Fibroblast of the aortic adventitia (primary cell): ENCODE measurements at places on chromosomes 7 and 10.

GRCh38 chr7:42440951-42441350, 203.9 kb upstream of the GLI3 start:
- DNase-seq = no peak

DNA sequence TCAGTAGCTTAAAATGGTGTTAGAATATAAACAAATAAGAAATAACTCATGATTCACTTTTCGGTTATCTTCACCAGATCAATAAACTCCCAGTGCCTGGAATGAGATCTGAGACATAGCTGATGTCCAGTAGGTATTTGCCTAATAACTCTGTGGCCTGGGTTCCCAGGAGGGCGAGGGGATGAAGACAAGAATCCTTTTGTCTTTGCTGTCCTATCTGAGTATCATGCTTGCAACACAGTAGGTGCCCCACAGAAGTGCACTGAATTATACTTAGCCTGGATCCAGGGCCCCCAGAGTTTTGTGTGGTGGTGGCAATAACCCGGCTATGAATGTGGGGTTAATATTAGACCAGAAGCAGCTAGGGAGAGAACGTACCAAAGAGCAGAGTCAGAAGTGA, 350.1 kb upstream of the AOAH start:
- no peak for DNase-seq

DNA sequence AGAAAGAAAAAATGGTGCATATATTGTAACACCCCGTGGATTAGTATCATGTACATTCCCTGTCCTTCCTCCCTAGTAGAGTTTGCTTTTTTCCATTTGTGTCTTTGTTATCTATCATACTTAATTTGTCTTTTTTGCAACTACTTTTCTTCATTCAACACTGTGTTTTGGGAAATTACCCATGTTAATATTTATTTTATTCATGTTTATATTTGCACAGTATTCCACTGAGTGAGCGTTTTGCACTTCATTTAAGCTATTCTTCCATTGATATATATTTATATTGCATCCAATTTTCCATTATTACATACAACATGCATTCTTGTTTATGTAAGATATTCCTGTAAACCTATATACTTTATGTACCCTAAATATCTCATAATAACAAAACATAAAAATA, 57.6 kb upstream of the FAM171A1 start:
- no peak for DNase-seq

- no peak for DNase-seq
Observed at GRCh38 chr7:39720586-39720985, 97.2 kb downstream of the RALA start.

GRCh38 chr7:53661645-53662217, 626.3 kb downstream of the POM121L12 start:
- no peak for DNase-seq

DNA sequence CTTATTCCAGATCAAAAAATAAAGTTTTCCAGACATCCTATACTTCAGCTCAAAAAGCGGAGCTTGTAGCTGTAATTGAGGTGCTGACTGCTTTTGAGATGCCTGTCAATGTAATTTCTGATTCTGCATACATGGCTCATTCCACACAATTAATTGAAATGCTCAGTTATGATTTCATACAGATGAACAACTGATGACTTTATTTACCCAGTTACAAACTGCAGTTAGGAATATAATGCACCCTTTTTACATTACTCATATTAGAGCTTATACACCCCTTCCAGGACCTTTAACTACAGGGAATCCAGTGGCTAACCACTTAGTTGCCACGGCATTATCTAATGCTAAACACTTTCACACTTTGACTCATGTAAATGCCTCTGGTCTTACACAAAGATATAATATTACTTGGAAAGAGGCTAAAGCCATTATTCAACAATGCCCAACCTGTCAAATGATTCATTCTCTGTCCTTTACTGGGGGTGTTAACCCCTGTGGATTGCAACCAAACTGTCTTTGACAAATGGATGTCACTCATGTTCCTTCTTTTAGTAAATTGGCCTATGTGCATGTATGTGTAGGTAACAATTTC, 147.3 kb downstream of the ZNF33B start:
- DNase-seq = no peak

DNA sequence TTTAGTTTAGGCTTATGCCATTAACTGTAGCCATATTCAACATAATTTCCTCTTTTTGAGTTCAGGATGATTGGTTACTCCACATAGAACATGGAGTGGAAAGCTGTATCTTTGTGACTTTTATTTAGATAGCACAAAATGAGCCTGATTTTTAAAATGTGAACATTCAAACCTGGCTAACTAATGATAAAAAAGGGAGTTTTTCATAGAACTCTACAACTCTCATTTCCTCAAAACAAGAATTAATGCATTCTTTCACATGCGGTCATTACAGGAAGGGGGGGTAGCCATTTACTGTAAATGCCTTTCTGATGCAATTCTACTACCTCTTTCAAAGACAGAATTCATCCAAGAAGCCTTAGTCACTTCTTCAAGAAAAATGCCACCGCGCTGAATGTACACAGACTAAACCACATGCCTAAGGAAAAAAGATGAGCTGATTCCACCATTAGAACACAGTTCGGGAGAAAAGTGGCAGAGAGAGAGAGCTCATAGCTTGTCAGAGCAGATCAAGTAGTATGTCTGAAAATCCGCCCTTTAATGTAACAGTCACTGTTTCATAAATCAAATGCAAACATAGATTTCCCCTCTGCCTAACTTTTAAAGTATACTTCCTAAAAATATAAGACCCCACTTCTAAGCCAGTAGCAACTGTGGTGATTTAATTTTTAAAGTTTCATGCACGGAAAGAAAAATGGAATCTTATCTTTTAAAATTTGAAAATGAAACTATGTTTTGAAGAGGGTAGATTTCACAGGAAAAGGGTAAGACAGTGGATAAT, 226.4 kb upstream of the KLF14 start:
- peak; percentile 99 for DNase-seq

DNA sequence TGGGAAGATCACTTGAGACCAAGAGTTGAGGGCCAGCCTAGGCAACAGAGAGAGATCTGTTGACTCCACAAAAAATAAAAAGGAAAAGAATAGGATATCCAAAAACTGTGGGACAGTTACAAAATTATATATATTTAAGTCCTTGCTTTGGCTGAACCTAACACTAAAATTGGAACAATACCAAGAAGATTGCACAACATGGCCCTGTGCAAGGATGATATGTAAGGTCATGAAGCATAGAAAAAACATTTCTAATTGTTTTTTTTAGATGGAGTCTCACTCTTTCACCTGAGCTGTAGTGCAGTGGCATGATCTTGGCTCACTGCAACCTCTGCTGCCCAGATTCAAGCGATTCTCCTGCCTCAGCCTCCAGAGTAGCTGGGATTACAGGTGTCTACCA, 139.0 kb downstream of the TPST1 start:
- DNase-seq = peak; percentile 83

DNA sequence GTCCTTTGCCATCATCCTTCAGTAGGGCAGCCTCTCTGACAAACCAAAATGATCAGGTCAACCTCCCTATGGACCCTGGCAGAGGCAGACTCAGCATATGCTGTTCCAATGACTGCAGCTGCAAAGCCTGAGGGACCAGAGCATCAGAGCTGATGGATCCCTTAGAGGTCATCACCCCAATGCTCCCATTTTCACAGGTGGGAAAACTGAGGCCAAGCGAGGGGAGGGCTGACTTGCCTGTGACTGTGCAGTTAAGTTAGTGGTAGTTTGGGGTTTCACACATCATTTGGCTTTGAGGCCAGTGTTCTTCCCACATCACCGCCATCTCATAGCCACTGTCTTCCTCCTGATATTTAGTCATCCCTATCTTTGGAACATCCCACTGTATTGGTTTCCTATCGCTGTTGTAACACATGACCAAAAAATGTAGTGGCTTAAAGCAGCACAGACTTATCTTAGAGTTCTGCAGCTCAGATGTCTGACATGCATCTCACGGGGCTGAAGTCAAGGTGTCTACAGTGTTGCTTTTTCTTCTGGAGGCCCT, 69.3 kb upstream of the PDZD8 start:
- no peak for DNase-seq

DNA sequence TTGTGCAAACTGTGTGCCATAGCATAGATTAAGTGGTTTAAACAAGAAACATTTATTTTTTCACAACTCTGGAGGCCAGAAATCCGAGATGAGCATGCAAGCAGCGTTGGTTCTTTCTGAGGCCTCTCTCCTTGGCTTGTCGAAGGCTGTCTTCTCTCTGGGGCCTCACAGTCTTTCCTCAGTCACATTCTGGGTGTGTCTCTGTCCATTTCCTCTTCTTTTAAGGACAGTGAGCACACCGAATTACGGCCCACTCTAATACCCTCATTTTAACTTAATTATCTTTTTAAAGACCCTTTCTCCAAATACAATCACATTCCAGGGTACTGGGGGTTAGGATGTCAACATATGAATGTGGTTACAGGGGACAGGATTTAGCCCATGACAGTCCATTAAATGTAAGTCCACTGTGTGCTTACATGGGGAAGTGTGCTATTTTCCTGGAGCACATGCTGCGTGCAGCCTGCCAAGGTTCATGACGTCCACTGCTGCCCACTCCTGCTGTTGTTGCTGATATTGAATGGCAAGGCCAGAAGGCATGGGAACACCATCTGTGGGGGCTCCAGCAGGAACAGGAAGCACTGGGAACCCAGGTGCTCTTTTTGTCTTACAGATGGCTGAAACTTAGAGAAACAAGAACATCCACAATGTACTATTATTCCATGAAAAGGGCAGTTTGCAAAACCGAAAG, 365.5 kb downstream of the GALNT17 start:
- DNase-seq = no peak

DNA sequence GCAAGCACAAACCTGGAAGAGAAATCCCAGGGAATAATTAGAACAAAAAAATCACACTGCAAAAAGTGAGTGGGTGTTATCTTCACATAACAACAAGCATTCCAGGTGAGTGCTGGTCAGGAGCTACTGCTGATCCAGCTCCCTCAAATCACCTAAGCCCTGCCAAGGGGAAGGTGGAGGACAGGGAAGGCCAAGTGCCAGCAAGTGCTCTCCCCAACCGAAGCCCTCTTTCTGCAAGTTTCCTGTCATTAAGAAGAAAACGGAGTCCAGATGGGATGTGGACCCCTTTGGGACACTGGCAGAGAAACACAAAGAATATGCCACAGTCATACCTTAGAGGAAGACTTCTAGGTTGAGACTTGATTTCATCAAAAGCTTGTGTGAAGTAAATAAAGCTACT, 933.0 kb upstream of the ZNF722 start:
- DNase-seq = no peak

- no peak for DNase-seq
Observed at GRCh38 chr7:107615910-107616680, 36.0 kb downstream of the BCAP29 start.

GRCh38 chr10:63042256-63042655, 90.9 kb upstream of the NRBF2 start:
- peak; percentile 67 for DNase-seq

GRCh38 chr7:48011323-48011722, 17.6 kb downstream of the SUN3 start:
- DNase-seq = no peak

- DNase-seq = no peak
Observed at GRCh38 chr7:158498443-158499081, 89.1 kb downstream of the PTPRN2 start.

DNA sequence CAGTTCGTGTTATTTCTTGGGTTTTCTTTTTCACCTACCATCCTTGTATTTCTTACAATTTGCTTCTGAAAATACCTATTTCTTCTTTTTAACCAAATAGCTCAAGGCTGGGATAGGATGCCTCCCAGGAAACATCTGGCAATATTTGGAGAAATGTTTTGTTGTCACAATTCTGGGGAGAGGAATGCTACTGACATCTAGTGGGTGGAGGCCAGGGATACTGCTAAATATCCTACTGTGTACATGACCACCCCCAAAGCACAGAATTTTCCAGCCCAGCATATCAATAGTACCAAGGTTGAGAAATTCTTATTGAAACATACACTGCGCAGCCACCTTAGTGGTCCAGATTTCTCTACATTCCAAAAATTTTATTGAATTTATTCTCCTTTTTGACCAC, 55.5 kb downstream of the CNTNAP2 start:
- no peak for DNase-seq

- DNase-seq = peak; percentile 17
Observed at GRCh38 chr10:61669161-61669725, 6.5 kb downstream of the CABCOCO1 start.

DNA sequence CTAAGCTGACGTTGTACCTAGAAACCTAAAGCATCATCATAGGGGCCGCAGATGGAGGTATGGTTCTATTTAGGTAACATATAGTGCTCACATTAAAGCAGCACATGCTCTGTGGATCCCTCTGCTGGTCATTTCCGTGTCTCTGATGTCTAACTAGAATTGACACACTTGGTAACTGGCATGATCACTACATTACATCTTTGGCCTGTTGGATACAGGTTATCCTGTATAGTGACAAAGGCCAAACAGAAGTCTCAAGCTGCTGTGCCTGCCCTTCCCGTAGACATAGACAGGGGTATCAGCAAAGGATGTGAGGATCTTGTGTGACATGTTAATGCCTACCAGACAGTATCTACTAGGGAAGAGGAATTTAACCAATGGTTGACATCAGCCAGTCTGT, 51.2 kb downstream of the KIF5B start:
- peak; percentile 55 for DNase-seq

GRCh38 chr7:15336146-15336545, 225.7 kb downstream of the AGMO start:
- no peak for DNase-seq

- no peak for DNase-seq
Observed at GRCh38 chr7:146235195-146235594, 118.6 kb downstream of the CNTNAP2 start.

DNA sequence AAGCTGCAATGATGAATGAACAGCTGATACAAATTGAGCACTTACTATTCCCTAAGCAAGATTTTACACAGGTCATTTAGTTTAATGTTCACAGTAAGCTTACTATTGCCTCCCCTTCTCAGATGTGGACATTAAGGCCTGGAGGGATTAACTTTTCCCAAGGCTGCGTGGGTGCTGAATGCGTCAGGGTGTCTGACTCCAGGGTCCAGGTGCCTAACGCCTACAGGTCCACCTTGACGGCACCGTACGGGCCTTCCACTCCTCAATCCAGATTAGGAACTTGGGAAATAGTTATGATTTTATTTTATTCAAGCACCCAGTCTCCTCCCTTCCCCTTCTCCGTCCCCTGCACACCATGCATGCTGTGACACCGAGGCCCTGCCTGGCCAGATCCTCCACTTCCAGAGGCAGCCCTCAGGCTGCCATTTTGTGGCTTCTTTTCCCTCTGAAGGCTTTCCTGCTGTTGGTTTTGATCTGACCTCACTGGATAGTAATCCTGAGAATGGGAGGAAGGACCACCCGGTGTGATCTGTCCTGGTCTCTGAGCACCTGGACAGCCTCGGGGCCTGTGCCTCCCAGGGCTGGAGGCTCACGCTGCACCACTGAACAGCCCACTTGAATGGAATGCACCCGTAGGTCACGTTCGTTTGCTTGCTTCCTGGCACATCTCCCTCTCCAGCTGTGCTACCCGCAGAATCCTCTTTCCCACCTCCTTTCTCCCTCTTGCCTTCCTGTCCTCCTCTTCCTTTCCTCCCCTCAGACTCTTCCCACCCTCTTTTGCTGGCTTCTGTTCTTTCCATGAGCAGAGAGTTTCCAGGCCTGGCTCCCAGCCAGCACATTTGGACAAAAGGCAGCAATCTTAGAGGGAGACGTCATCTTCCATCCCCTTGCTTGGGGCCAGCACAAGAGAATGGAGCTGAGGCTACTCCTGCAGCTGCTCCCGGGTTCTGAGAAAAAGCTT, 14.4 kb downstream of the DENND2A start:
- DNase-seq = peak; percentile 99
